ENCODE measurements at places on chromosomes 2 and 18. TPM values are rescaled to one million over a fixed set of nuclear protein-coding genes. Genes with fewer than 3 reads are reported as not detected.

Gene AQP12B
- not detected for total RNA-seq

GRCh38 chr2:213150315-213151097, 906 bp downstream of the IKZF2 start:
- peak overlapping the region; percentile 86 for H3K4me3 ChIP-seq
- H3K4me1 ChIP-seq: peaks cover 21% of the 10 kb centered on the region
- peak overlapping the region; percentile 91 for H3K27ac ChIP-seq
- peak; percentile 17 for DNase-seq

DNA sequence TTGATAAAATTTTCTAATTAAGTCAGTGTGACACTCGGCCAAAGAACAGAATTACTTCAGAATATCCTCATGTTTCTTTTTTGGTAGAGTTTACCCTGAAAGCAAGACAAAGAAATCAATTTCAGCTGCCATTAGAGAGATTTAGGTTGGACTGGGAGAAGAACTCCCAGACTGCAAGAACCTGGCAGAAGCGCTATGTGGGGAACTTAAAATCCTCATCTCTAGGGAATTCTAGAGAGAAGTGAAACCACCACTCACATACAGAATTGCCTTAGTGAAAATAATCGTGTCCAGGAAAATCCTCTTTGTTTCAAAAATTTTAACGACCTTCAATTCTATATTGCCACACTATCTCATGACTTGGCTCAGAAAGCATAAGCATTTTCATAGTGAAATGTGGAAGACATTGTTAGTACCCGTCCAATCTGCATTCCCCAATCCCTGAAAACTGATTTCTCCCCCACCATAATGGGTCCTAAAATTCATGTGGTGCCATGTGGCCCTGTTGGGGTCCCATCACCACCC, 297.3 kb upstream of the MEIS1 start:
- H3K27ac ChIP-seq: no peak overlapping the region
- no peaks in the 10 kb centered on the region for H3K36me3 ChIP-seq
- H3K27me3 ChIP-seq: no peaks in the 10 kb centered on the region

- H3K27ac ChIP-seq: peak overlapping the region; percentile 84
- DNase-seq: no peak
- peaks cover 12% of the 10 kb centered on the region for H3K36me3 ChIP-seq
Measured at GRCh38 chr2:1702186-1702565, 42.1 kb downstream of the PXDN start.

Gene NYAP2
- not detected for total RNA-seq

Gene KHK
- 1.7 TPM for total RNA-seq

- H3K27me3 ChIP-seq: no peaks in the 10 kb centered on the region
- H3K4me3 ChIP-seq: no peak overlapping the region
- peaks cover 9% of the 10 kb centered on the region for H3K4me1 ChIP-seq
- H3K36me3 ChIP-seq: no peaks in the 10 kb centered on the region
- peak; percentile 67 for DNase-seq
Measured at GRCh38 chr18:54127759-54128378, 96.6 kb downstream of the MBD2 start.

Gene TRABD2A
- total RNA-seq: 20.0 TPM

DNA sequence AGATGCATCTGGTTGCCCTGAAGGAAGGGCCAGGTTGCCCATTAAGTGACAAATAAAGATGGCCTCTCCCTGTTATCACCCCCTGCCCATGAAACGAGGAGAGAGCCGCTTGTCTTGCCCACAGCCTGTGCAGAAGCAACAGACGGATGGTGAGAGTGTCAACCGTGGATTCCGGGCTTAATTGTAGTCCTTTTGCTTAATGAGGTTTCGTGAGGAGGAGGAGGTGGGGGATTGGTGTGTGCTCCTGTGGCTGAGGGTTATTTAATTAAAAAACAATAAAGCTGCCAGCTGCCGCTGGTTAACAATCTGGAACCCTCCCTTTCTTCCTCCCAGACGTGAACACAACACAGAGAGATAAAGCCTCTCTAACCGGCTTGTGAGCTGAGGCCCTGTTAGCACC, 188.0 kb upstream of the PARD3B start:
- DNase-seq: no peak
- no peak overlapping the region for H3K27ac ChIP-seq
- H3K4me1 ChIP-seq: no peaks in the 10 kb centered on the region

Gene SLC5A7
- not detected for total RNA-seq

Gene ASB18
- total RNA-seq: not detected

Gene RAB3GAP1
- total RNA-seq: 70.1 TPM

Gene SCN7A
- not detected for total RNA-seq

GRCh38 chr2:27219091-27219490, 1.9 kb downstream of the CAD start:
- no peak overlapping the region for H3K27ac ChIP-seq
- H3K36me3 ChIP-seq: peaks cover 68% of the 10 kb centered on the region
- H3K4me1 ChIP-seq: peaks cover 16% of the 10 kb centered on the region
- H3K27me3 ChIP-seq: no peaks in the 10 kb centered on the region
- H3K4me3 ChIP-seq: no peak overlapping the region

- H3K36me3 ChIP-seq: peaks cover 44% of the 10 kb centered on the region
- H3K4me1 ChIP-seq: no peaks in the 10 kb centered on the region
- no peak overlapping the region for H3K27ac ChIP-seq
- no peak overlapping the region for H3K4me3 ChIP-seq
Measured at GRCh38 chr2:24824966-24825882, 32.0 kb downstream of the CENPO start.

Gene PKDCC
- total RNA-seq: 0.49 TPM

GRCh38 chr2:8495189-8495989, 186.5 kb upstream of the ID2 start:
- no peak overlapping the region for H3K4me3 ChIP-seq
- H3K4me1 ChIP-seq: no peaks in the 10 kb centered on the region
- H3K27ac ChIP-seq: no peak overlapping the region
- no peaks in the 10 kb centered on the region for H3K27me3 ChIP-seq
- DNase-seq: no peak

- no peaks in the 10 kb centered on the region for H3K4me1 ChIP-seq
- no peak overlapping the region for H3K4me3 ChIP-seq
- no peak overlapping the region for H3K27ac ChIP-seq
- H3K27me3 ChIP-seq: no peaks in the 10 kb centered on the region
- no peak for DNase-seq
Measured at GRCh38 chr2:173898996-173899395, 66.2 kb downstream of the SP3 start.

- H3K4me3 ChIP-seq: no peak overlapping the region
- no peak for DNase-seq
- no peaks in the 10 kb centered on the region for H3K4me1 ChIP-seq
- no peak overlapping the region for H3K27ac ChIP-seq
- no peaks in the 10 kb centered on the region for H3K27me3 ChIP-seq
Measured at GRCh38 chr2:148531669-148532428, 112.7 kb upstream of the EPC2 start.

- H3K27me3 ChIP-seq: no peaks in the 10 kb centered on the region
- no peak overlapping the region for H3K4me3 ChIP-seq
- H3K4me1 ChIP-seq: peaks cover 17% of the 10 kb centered on the region
- no peak overlapping the region for H3K27ac ChIP-seq
Measured at GRCh38 chr2:46748735-46749531, 166.7 kb downstream of the MCFD2 start.

Gene ANKRD30B
- not detected for total RNA-seq

Gene METTL8
- total RNA-seq: 55.1 TPM

DNA sequence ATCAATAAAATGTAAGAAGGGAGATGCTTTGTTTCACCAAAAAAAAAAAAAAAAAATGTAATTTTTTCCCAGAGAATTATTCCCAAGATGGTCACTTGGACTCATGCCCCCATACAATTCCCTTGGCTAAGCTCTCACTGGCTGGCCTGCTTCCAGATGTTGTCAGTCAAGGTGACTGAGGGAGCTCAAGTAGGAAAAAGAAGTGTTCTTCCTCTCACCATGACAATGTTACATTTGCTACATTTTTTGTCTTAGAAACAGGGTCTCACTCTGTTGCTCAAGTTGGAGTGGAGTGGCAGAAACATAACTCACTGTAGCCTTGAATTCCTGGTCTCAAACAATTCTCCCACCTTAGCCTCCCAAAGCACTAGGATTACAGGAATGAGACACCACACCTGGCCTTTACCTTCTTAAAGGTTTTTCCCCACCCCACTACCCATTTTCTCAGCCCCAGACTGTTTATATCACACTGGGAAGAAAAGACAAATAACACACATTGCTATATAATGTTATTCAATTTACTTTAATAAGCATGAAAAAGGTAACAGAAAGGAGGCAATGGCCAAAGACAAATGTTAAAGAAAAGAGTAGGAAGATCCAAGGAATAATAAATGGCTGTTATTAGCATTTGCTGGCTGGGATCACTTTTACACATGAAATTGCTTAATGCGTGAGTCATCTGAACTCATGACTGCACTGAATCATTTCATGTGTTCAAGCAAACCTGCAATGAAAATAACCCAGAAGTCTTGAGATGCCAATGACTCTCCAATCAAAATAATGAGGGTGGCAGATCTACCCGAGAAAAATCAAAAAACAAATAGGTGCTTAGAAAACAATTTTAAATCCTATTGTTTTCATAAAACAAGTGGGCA, 45.2 kb downstream of the ACVR1 start:
- no peaks in the 10 kb centered on the region for H3K27me3 ChIP-seq
- H3K4me3 ChIP-seq: peak overlapping the region; percentile 47
- DNase-seq: peak; percentile 90
- H3K4me1 ChIP-seq: peaks cover 24% of the 10 kb centered on the region

GRCh38 chr2:30204281-30204680, 27.1 kb upstream of the LBH start:
- no peak for DNase-seq
- H3K4me1 ChIP-seq: peaks cover 11% of the 10 kb centered on the region
- no peaks in the 10 kb centered on the region for H3K36me3 ChIP-seq
- no peaks in the 10 kb centered on the region for H3K27me3 ChIP-seq
- no peak overlapping the region for H3K27ac ChIP-seq

DNA sequence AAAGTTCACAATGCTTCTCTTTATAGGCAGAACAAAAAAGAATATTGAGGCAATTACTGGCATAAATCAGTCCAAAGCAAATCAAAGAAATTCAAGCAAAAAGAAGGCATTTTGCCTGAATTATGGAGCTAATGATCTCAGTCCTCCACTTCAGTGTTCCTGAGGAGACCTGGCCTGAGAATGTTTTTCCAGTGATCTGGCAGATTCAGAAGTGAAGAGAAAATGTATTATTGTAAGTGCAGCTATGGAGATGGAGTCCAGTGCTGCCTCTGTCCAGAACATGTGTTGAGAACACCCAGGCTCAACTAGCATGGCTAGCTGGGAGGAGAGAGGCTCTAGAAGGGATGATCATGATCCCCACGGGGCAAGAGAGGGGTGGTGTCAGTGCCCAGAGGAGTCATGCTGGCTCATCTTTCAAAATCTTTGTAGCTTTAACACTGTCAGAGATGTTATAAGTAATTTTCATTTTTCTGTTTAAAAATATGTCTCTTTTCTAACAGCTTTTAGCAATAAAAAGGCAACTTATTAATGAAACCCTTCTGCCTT, 367.0 kb upstream of the RAB12 start:
- H3K27me3 ChIP-seq: no peaks in the 10 kb centered on the region
- peaks cover 5% of the 10 kb centered on the region for H3K4me1 ChIP-seq
- no peak for DNase-seq
- H3K27ac ChIP-seq: no peak overlapping the region

GRCh38 chr2:173359231-173359630, 4.6 kb downstream of the CDCA7 start:
- peaks cover 14% of the 10 kb centered on the region for H3K4me1 ChIP-seq
- no peak overlapping the region for H3K4me3 ChIP-seq
- no peak overlapping the region for H3K27ac ChIP-seq
- DNase-seq: no peak

Gene RTP5
- total RNA-seq: not detected

- no peak overlapping the region for H3K4me3 ChIP-seq
- no peak overlapping the region for H3K27ac ChIP-seq
- H3K4me1 ChIP-seq: no peaks in the 10 kb centered on the region
- no peaks in the 10 kb centered on the region for H3K27me3 ChIP-seq
- DNase-seq: no peak
Measured at GRCh38 chr2:106168657-106169056, 25.4 kb downstream of the UXS1 start.

DNA sequence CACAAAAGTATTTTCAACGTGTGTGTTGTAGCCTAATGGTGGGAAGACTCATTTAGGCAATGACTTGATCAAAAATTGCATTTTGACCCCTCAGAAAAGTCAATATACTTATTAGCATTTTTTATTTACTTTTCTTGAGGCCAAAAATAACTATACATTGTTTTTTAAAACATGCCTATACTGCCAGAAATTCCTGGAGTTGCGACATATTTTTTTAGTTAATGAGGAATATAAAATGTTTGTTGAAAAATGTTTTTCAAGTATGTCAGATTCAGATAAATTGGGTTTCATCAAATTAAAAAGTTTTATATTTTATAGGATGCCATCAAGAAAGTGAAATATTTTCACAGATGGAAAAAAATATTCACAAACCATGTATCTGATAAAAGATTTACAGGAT, 39.6 kb downstream of the R3HDM1 start:
- peaks cover 27% of the 10 kb centered on the region for H3K36me3 ChIP-seq
- DNase-seq: no peak
- H3K4me1 ChIP-seq: no peaks in the 10 kb centered on the region
- H3K27me3 ChIP-seq: no peaks in the 10 kb centered on the region
- no peak overlapping the region for H3K27ac ChIP-seq

Gene IFIH1
- total RNA-seq: 4.5 TPM

DNA sequence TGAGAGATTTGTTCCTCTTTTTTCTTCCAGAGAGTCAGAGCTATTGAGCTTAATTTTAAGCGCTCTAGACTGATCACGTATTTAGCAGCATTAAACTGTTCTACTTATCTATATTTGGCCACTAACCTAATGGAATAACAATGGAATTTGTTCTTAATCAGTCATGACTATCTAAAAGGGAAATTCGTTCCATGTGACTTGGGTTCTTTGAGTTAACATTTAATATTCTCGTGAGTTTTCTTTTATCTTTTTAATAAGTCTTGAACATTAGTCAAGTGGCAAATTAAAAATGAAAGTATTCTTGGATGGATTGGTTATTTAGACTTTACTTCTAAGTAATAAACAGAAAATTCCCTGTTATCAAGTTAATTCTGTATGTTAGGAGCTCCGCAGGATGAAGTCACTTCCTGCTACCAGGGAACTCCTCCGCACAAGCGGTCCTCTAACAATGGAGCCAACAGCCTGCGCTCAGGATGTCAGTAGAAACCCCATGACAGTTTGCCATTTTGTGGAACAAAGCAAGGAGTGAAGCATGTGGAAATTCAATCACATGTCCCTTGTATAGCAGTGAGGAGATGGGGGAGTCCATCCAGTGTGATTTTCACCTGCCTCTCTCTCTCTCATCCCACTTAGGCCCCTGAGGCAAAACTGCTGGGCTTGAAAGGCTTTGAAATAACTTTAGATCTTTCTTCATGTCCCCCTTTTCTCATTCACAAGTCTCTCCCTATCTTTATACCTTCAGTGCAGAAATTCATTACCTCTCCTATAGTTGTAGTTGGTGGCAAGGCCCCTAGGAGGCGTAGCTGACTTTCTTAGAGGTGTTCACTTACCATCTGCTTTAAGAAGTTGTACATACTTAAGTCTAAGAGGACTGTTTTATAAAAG, 138.1 kb downstream of the WDR7 start:
- H3K4me3 ChIP-seq: no peak overlapping the region
- H3K4me1 ChIP-seq: no peaks in the 10 kb centered on the region
- H3K27me3 ChIP-seq: no peaks in the 10 kb centered on the region
- H3K36me3 ChIP-seq: peaks cover 5% of the 10 kb centered on the region

GRCh38 chr2:219029829-219030165, 11.5 kb downstream of the CFAP65 start:
- H3K4me3 ChIP-seq: no peak overlapping the region
- peaks cover 4% of the 10 kb centered on the region for H3K36me3 ChIP-seq

GRCh38 chr2:201923436-201924328, 110.0 kb upstream of the FZD7 start:
- H3K36me3 ChIP-seq: no peaks in the 10 kb centered on the region
- peaks cover 9% of the 10 kb centered on the region for H3K27me3 ChIP-seq
- no peak overlapping the region for H3K27ac ChIP-seq
- no peak for DNase-seq
- H3K4me1 ChIP-seq: no peaks in the 10 kb centered on the region

All from MCF 10A (cell line).